ENCODE measurements at places on chromosomes 3 and 15. TPM values are rescaled to one million over a fixed set of nuclear protein-coding genes. Genes with fewer than 3 reads are reported as not detected.

OIP5 gene
- total RNA-seq, result 1.4 TPM

ANKRD63 gene
- total RNA-seq, result 0.32 TPM

LHFPL4 gene
- not detected for total RNA-seq

- H3K4me1 ChIP-seq, result no peaks in the 10 kb centered on the region
- no peak for DNase-seq
- H3K36me3 ChIP-seq, result no peaks in the 10 kb centered on the region
- H3K27ac ChIP-seq, result no peak overlapping the region
- H3K27me3 ChIP-seq, result peaks cover 8% of the 10 kb centered on the region
- H3K4me3 ChIP-seq, result no peak overlapping the region
Observed at GRCh38 chr3:127216415-127217261, 23.7 kb downstream of the PRR23E start.

DNA sequence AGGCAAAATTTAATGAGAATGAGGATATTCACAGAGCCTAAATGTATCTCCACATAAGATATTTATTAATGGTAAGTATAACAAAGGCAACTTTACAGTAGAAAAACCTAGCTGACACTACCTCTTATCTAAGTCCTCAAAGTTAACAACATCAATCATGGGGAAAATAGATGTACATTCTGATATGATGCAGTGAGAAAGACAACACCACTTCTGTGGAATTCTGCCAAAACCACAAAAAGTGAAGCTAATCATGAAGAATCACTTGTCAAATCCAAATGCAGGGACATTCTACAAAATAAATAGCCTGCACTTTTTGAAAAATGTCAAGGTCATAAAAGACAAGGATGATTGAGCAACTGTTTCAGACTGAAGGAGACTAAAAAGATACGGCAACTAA lies 27.5 kb upstream of the EOMES start:
- H3K4me3 ChIP-seq, result no peak overlapping the region
- DNase-seq, result no peak
- no peaks in the 10 kb centered on the region for H3K36me3 ChIP-seq
- peaks cover 2% of the 10 kb centered on the region for H3K27me3 ChIP-seq
- H3K27ac ChIP-seq, result no peak overlapping the region

GRCh38 chr3:13282358-13282985 lies 137.7 kb downstream of the NUP210 start:
- H3K27me3 ChIP-seq, result peaks cover 48% of the 10 kb centered on the region
- H3K27ac ChIP-seq, result no peak overlapping the region
- no peaks in the 10 kb centered on the region for H3K36me3 ChIP-seq
- DNase-seq, result peak; percentile 36
- no peak overlapping the region for H3K4me3 ChIP-seq

DNA sequence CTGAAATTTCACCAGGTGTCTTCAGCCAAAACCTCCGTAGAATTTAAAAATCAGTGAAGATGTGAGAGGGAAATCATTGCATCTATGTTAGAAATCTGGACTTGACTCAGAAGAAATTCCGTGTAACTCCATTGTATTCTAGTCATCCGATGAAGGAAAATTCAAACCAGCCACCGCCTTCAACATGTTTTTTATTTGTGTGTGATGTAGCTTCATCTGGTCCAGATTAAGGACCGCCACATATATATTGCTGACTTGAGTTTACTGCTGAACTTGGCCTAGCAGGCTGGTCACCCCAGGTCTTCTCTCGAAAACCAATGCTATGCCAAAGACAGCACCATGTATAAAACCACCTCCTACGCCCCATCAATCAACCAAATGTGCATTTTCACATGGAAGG lies 120.9 kb downstream of the FOXP1 start:
- no peak for DNase-seq
- no peak overlapping the region for H3K4me3 ChIP-seq
- H3K27ac ChIP-seq, result peak overlapping the region; percentile 33
- no peaks in the 10 kb centered on the region for H3K36me3 ChIP-seq
- no peaks in the 10 kb centered on the region for H3K27me3 ChIP-seq

DNA sequence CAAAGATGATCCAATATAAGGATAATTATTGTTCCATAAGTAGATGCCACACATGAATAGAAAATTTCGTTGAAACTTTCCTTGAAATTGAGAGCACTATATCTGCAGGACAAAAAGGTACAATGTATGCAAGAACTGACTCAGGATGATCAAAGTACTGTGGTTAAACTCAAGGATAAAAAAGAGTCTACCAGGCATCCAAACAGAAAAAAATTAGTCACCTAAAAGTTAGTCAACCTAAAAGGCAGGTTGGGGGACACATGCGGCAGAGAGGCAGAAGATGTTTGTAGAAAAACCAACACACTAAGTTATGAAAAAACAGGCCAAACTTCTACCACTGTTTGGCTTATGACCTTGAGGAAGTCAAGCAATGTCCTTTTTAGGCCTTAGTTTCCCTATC lies 68.7 kb downstream of the GSK3B start:
- peaks cover 12% of the 10 kb centered on the region for H3K36me3 ChIP-seq
- no peak overlapping the region for H3K27ac ChIP-seq
- no peak for DNase-seq
- H3K27me3 ChIP-seq, result no peaks in the 10 kb centered on the region
- peaks cover 66% of the 10 kb centered on the region for H3K4me1 ChIP-seq

GRCh38 chr15:60889006-60889405 lies 340.1 kb downstream of the RORA start:
- H3K4me1 ChIP-seq, result no peaks in the 10 kb centered on the region
- no peak for DNase-seq
- no peaks in the 10 kb centered on the region for H3K27me3 ChIP-seq

DNA sequence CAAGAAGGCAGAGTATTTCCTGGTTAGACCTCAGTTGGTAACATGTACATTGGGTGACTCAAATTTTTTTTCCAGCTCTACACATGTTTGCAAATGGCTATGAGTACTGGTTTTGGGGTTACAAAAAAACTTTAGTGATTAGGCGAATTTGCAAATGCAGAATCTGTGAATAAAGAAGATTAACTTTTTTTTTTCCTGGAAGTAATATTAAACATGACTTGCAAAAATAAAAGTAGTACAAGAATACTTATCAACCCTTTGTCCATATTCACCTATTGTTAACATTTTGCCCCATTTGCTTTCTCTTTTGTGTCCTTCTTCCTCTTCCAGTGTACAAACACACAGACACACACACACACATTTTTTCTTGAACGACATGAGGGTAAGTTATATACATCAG lies 47.6 kb upstream of the RYK start:
- H3K36me3 ChIP-seq, result no peaks in the 10 kb centered on the region
- no peak overlapping the region for H3K4me3 ChIP-seq
- no peak overlapping the region for H3K27ac ChIP-seq

DNA sequence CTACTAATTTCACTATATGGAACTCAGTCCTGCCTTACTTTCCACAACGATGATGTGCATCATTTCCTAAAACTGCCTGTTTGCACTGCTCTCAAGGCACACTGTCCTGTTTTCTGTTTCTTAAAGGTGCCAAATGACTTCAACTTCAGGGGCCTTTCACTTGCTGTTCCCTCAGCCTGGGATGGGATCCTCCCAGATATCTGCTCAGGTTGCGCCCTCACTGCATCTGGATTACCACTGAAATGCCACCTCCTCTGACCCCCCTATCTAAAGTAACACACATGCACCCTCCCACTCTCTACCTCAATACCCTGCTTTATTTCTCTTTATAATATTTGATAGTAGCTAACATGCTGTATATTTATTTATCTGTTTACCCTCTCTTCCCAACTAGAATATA lies 123.8 kb upstream of the CMC1 start:
- H3K4me3 ChIP-seq, result no peak overlapping the region
- H3K27me3 ChIP-seq, result no peaks in the 10 kb centered on the region
- no peaks in the 10 kb centered on the region for H3K36me3 ChIP-seq
- no peak for DNase-seq

DNA sequence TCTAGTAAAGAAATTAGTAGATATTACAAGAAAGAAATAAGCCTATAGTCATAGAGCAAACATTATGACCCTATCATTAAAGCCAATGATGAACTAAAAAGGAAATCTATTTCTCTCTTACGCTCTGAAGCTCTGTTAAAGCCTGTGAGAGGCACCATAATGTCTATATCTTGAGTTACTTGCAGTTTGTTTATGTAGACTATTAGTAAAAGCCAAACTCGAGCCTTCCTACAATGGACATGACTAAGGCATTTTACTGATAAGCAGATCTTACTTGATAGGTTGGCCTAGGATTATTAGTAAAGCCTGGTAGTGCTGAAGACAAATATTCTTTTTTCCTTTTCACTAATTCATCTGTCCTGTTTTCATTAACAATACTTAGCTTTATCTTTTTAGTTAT lies 32.7 kb downstream of the LRRC3B start:
- H3K4me3 ChIP-seq, result no peak overlapping the region
- no peaks in the 10 kb centered on the region for H3K4me1 ChIP-seq
- H3K27me3 ChIP-seq, result no peaks in the 10 kb centered on the region
- H3K27ac ChIP-seq, result no peak overlapping the region
- no peak for DNase-seq

GRCh38 chr3:181687731-181688130 lies 24.0 kb upstream of the SOX2 start:
- peaks cover 19% of the 10 kb centered on the region for H3K27me3 ChIP-seq
- no peak for DNase-seq
- H3K4me3 ChIP-seq, result no peak overlapping the region
- no peaks in the 10 kb centered on the region for H3K36me3 ChIP-seq

DNA sequence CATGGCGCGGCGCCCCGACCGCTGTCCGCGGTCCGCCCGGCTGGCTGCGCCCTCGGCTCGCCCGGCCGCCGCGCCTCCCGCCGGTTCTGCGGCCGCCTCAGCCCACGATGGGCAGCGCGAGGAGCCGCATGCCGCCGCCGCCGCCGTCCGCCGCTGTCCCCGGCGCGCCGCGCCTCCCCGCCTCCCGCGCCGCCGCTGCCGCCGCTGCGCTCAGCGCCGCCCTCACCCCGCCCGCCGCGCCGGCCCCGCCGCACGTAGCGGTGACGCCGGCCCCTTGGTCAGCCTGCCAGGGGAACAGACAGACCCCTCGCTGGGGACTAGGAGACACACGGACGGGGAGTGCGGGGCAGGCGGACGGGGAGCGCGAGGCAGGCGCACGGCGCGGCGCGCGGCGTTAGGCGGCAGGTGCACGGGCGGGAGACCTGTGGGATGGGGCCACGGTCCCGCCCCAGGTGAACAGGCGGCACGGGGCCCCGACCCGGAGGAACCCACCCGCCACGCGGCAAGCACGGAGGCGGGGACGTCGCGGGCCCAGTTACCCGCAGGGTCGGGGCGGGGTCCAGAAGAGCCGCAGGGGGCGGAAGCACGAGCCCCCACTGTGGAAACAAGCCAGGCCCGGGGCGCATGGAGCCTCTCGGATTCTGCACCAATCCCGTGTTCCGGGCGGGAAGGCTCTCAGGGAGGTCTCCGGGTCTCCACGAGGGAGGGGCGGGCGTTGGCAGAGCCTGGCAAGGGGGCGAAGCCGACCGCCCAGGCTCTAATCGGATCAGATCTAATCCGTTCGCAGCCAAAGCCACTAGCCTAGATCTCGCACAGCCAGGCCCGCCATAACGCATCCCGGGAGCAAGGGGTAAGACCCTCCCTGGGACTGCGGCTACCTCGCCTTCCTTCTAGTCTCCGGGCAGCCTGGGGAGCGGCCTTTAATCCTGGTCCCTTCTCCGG lies at the start of gene CSPG5:
CSPG5 (minus strand) TSS at position 175 of the 942 bp plus-strand sequence; CDS start at position 3, 172 bp downstream.
- H3K27ac ChIP-seq, result no peak within 1 kb of the TSS
- H3K4me3 ChIP-seq, result peak within 1 kb of the TSS; percentile 73
- peaks cover 18% of the 10 kb centered on the region for H3K27me3 ChIP-seq
- peak; percentile 46 for DNase-seq
- H3K4me1 ChIP-seq, result peaks cover 2% of the 10 kb centered on the region

DNA sequence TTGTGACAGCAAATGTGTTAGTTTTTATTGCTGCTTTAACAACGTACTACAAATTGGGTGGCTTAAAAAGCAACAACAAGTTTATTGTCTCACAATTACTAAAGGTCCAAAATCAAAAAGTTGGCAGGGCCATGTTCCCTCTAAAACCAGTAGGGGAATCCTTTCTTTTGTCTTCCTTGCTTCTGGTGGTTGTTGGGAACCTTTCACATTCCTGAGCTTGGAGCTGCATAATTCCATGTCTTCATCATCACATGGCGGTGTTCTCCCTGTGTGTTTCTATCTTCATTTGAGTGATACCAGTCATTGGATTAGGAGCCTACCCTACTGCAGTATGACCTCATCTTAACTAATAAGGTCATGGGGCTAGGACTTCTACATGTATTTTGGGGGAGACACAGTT lies 7.4 kb downstream of the SPRED1 start:
- no peaks in the 10 kb centered on the region for H3K4me1 ChIP-seq
- H3K27ac ChIP-seq, result no peak overlapping the region
- H3K27me3 ChIP-seq, result no peaks in the 10 kb centered on the region
- H3K36me3 ChIP-seq, result no peaks in the 10 kb centered on the region
- no peak overlapping the region for H3K4me3 ChIP-seq
- no peak for DNase-seq

GRCh38 chr3:48811524-48811923 lies 36.1 kb downstream of the PRKAR2A start:
- no peaks in the 10 kb centered on the region for H3K27me3 ChIP-seq
- no peak overlapping the region for H3K27ac ChIP-seq
- H3K36me3 ChIP-seq, result no peaks in the 10 kb centered on the region
- H3K4me3 ChIP-seq, result no peak overlapping the region
- peaks cover 27% of the 10 kb centered on the region for H3K4me1 ChIP-seq

GRCh38 chr3:48433472-48434118 lies 3.7 kb upstream of the PLXNB1 start:
- H3K36me3 ChIP-seq, result peaks cover 25% of the 10 kb centered on the region
- DNase-seq, result no peak

- H3K4me1 ChIP-seq, result no peaks in the 10 kb centered on the region
- no peaks in the 10 kb centered on the region for H3K36me3 ChIP-seq
- no peak overlapping the region for H3K4me3 ChIP-seq
- no peak for DNase-seq
Observed at GRCh38 chr15:44163370-44163769, 31.7 kb downstream of the FRMD5 start.

DNA sequence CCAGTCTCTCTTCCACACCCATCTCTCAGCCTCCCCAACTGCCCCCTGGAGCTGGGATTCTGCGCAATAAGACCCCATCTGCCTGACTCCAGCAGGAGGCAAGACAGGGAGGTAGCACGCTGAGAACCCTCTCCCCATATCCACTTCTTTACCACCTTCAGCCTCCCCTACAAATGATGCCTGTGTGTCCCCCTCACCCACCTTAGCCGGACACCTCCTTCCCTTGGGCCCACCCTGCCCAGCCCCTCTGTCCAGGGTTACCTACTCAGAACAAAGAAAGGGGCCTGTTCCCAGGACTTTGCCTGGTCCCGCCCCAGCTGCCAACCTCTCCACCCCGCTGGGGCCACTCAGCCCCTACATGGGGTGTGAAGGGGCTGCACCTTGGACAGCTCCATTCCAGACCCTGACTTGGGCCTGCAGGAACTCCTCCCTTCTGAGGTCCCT lies 40.8 kb upstream of the ATP2B2 start:
- H3K4me1 ChIP-seq, result no peaks in the 10 kb centered on the region
- peaks cover 12% of the 10 kb centered on the region for H3K27me3 ChIP-seq
- no peaks in the 10 kb centered on the region for H3K36me3 ChIP-seq
- no peak overlapping the region for H3K27ac ChIP-seq
- DNase-seq, result no peak

Measured in activated B cell treated with CpG ODN at 0.5 μM for 24 hours (primary cell).